NCI-H187 (cell line): ENCODE measurements at places on chromosomes 2 and 18.
A peak's percentile ranks its signal among the peaks of the same experiment; 100 is the strongest.

DNA sequence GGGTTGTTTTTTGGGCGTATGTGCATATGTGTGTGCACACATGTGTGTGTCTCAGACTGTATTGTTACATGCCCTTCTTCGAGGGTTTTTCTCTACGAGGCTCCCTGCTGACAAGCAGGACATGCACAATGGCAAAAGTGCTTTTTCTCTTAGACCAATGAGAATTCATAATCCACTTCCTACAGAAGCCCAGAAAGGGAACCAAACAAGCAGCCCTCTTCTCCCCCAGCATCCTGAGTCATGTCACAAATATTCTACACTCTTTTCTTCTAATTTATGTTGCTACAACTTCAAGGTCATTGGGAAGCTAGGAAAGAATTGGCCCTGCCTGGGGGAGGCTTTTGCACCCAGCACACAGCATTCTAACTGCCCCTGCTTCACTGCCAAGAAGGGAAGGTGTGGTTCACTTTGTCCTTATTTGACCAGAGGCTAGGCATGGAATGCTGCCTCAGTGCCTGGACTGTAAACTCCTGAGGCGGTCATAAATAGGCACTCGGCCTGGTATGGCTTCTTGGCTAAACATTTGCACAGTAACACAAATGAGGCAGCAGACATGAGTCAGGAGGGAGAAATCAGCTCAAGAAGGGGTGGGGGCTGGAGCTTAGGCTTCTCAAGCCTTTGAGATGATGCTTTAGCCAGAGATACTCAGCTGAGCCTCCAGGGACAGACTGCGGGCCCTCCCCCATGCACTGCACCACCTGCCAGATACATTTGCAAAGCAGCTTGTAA is 92.7 kb upstream of the KLF7 start:
- DNase-seq = peak; percentile 59

- DNase-seq = no peak
These were observed 84.4 kb upstream of the LYPD1 start for GRCh38 chr2:132754392-132754791.

GRCh38 chr2:160287476-160287875 is 87.4 kb upstream of the ITGB6 start:
- DNase-seq = no peak

DNA sequence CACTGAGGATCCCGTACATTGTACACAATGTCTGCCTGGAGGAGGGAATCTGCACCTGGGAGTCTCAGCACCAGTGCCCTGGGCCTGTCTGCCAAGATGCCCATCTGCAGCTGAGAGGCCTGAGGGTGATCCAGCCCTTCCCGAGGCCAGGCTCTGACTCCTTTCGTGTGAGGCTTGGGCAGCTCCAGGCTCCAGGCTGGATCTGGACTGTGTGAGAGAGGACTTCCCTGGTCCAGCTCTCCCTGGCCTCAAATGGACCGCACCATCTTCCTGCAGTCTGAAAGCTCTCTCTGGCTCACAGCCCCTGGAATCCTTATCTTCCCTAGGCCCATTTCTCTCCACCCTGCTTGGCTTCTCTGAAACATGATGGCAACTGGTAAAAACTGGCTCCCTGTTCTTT is 324.6 kb downstream of the DYSF start:
- no peak for DNase-seq

DNA sequence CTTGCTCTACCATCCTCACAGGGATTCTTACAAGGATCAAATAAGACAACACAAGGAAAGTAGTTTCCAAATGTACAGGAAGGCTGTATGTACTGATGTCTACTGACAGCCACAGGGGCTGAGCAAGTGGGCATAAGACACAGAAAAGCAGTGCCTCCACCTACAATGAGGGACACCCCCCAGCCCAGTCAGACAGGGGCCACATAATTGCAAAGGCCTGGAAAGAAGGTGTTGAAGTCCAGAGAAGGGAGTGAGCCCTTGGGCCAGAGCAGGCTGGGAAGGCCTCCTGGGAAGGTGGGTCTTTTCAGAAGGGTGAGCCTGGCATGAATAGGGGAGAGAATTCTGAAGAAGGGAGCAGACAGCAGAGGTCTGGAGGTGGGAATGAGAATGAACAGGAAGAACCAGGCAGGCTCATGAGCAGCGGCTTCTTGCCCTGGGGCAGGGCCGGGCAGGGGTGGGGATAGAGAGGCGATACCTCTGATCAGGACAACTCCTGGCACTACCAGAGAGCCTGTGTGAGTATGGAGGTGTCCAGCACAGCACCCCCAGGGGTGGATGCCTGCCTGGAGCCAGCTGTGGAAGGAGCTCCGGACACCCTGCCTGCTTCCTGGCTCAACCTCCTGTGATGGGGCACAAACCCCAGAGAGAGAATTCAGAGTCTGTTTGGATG is 30.1 kb downstream of the HS1BP3 start:
- DNase-seq = no peak

DNA sequence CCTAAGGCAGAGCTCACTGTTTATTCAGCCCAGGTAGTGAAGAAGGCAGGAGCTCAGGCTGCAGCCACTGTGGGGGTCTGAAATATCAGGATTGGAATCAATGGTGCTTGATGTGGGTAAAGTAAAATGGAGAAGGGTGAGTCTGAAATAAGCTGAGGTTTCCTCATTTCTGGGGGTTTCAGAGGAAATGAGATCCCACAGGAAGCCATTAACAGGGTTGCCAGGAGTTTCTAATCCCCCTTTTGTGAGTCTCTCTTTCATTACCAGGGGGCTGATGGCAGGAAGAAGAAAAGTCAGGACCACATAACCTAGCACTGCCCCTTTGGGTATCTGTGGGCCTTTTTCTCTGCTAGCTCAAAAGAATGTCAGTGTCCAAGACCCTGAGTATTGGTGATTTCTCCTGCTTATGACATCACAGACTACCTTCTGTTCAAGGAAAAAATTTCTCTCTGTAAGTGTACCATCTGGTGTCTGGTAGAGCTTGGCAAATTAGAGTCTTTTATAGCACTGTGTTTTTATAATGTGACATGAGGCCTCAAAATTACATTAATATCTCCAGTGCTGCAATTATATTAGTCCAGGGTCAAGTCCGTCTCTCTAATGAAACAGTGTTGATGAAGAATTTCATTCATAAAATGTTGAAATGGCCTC is 56.0 kb downstream of the LBH start:
- no peak for DNase-seq

GRCh38 chr18:58402951-58403702 is 225.8 kb downstream of the ALPK2 start:
- DNase-seq = no peak

GRCh38 chr2:14752295-14752694 is 119.8 kb downstream of the LRATD1 start:
- DNase-seq = no peak

DNA sequence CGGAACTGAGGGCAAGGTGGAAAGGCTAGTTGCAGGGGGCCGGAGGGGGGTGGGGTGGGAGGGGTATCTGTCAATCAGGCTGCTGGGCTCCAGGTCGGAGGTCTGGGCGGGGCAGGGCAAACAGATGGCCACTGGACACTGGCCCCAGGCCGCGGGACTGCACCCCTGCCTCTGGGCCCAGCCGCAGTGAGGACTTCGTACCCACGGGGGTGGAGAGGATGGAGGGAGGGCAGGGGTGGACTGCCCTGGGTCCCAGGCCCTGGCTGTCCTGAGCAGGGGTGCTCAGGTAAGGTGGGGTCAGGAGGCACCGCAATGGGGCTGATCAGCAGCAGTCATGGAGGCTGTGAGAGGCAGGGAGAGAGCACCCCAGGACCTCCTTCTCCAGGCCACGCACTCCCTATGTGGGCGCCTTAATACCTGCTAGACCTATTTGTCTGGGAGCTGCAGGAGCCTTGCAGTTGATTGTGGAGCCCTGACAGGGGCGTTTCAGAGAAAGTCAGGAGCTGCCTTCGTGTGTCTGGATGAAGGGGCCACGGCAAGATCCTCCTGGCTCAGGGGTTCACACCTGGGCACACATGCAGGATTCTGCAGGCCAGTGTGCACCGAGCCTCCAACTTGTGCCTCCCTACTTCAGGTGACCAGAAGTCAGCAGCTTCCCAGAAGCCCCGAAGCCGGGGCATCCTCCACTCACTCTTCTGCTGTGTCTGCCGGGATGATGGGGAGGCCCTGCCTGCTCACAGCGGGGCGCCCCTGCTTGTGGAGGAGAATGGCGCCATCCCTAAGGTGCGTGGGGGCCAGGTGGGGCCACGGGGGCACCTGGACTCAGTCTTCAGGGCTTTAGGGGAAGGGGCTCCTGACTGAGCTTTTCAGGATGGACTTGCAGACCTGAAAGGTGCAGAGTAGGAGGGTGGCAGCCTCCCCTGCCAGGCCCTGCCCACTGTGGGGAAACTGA is 1.5 kb downstream of the CTDSP1 start:
- DNase-seq = no peak

- no peak for DNase-seq
These were observed 257.6 kb downstream of the CYP26B1 start for GRCh38 chr2:71889759-71890684.

- DNase-seq = peak; percentile 79
These were observed 40.9 kb downstream of the DSG2 start for GRCh38 chr18:31538837-31539236.

DNA sequence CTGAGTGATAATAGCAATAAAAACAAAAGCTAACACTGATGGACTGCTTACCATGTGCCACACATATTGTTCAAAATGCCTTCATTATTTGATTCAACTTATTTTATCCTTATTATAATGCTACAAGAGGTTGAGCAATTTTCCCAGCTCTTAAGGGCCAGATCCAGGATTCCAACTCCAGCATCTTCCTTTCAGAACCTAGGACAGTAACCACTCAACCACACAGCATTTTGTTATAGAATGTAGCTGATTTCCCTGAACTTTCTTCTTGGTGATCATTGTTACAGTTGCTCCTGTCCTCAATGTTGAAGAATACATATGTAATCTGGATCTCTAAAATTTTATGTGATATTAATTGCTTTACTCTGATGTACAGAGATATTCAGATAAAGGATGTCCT is 341.7 kb downstream of the PIK3C3 start:
- DNase-seq = no peak

- DNase-seq = peak; percentile 3
These were observed 21.7 kb downstream of the DDX18 start for GRCh38 chr2:117835990-117836760.

- no peak for DNase-seq
These were observed 174.9 kb downstream of the SOX11 start for GRCh38 chr2:5867056-5867455.

- DNase-seq = no peak
These were observed 87.3 kb upstream of the ATG16L1 start for GRCh38 chr2:233164128-233164635.

DNA sequence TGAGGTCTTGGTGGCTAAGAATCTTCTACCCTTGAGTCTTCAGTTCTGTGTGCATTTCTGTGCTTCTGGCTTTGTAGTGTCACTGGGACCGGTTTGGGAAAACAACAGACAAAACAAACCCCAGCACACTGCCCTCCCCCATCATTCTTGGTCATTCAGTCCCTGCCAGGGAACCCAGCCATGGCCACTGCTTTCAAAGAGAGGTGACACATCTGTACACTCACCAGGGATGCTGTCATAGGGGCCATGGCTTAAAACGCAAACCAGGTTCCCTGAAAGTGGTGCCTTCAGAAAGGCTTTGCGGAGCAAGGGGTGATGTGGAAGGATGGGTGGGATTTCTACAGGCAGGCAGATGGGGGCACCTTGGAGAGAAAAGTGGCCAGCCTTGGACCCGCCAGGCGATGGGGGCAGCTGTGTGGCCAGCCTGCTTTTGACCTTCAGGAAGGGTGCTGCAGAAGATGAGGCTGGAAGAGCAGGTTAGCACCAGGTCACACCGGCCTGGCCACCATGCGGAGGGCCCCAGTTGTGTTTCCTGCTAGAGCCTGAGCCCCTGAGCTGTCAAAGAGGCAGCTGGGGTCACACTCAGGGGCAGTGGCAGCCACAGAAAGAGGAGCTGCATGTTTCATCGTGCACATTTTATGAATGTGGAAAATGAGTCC is 101.3 kb downstream of the INHBB start:
- no peak for DNase-seq

DNA sequence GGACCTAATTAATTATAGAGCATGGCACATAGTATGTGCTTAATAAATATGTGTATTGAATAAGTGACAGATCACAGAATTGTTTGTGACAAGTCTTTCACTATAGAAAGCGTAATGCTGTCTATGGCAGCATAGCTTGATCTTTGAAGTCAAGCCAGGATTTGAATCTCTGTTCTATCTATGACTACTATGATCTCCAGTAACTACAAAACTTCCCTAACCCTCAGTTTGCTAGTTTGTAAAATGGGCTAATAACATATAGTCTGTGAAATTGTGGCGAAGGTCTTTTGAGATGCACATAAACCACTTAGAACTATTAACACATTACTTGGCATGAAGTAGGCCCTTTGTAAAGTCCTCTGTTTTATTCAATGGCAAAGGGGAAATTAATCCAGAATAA is 4.0 kb upstream of the FHL2 start:
- no peak for DNase-seq

GRCh38 chr2:5740817-5741216 is 48.6 kb downstream of the SOX11 start:
- DNase-seq = no peak

- no peak for DNase-seq
These were observed 143.8 kb upstream of the ARL4C start for GRCh38 chr2:234640657-234641056.
